ENCODE measurements at places on chromosomes 6 and 20.
A peak's percentile ranks its signal among the peaks of the same experiment; 100 is the strongest.

DNA sequence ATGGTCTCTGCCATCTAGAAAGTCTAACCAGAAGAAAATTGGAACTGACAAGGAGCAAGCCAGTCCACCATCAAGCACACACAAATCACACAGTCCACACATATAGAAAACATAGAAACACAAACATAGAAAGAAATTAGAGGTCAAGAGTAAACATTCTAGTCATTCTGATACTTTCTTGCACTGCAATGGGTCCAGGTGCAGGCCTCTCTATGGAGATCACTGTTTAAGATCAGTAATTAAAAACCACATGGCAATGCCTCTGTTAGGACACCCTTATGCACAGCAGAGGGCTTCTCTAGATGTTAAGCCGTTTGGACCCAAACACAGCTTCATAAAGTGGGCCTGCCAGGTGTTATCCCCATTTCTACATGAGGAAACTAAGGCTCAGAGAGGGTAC, 42.8 kb upstream of the SLC22A23 start:
- no peak for DNase-seq

DNA sequence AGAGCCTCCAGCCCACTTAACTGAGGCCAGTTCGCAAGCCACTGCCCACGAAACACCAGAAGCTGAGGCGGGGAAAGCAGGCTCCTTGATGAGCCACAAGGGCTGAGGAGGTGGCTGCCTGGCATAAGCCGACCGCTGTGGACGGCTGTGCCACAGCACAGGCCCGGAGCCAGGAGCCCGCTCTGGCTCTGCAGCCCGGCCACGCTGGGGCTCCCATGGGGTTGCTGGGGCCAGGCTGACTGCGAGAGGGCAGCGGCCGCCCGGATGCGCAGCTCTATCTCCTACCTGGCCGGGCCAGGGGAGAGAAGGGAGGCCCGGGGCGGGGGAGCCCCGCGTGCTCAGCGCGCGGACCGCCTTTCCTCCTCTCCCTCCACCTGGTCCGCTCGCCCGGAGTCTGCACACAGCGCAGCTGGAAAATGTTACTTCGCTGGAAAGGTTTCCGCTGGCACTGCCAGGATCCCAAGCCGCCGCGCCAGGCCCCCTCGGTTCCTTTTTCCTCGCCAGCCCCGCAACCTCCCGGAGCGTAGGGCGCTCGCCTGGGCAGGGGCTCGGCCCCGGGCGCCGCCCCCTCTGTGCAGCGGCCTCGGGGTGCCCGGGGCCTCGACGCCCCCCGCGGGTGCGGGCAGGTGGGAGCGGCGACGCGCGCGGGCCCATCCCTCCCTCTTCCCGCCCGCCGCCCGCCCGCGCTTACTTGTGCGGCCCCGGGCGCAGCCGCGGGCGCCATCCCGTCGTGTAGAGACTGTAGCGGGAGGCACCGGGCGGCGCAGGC, 657 bp downstream of the EMILIN3 start:
- DNase-seq = peak; percentile 6

- no peak for DNase-seq
Measured at GRCh38 chr20:56430461-56430860, 18.4 kb downstream of the CASS4 start.

- no peak for DNase-seq
Measured at GRCh38 chr20:13852306-13852705, 67.5 kb downstream of the NDUFAF5 start.

- peak; percentile 5 for DNase-seq
Measured at GRCh38 chr20:54199721-54200176, 8.1 kb upstream of the PFDN4 start.

GRCh38 chr6:41935685-41936072, 5.9 kb downstream of the CCND3 start:
- DNase-seq = no peak

GRCh38 chr6:11160199-11160598, 48.7 kb upstream of the ERVFRD-1 start:
- no peak for DNase-seq
